NAMALWA (cell line): ENCODE measurements at places on chromosomes 2 and 18.
A peak's percentile ranks its signal among the peaks of the same experiment; 100 is the strongest.

DNA sequence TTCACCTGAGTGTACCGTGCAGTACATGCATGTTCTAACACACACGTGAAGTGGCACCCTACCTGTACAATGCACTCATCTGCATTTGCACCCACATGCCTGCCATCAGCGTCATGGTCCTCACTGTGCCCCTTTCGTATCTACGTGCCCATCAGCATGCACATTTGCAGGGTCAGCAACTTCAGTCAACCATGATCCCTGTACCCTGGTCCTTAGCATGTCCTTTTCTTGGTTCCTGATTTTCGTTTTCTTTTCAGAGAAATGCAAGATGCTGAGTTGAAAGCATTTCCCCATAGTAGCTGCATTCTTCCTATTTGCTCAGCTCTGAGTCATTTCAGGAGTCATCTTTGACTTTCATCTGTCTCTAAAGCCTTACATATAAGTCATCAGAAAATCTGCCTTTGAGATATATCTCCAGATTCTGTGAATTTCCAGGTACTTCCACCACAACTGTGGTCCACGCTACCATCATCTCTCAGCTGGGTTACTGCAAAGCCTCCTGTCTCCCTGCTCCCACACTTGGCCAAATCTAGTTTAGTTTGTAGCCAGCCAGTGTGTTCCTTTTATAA lies 14.7 kb upstream of the PUM2 start:
- no peak for DNase-seq

GRCh38 chr2:53183581-53183980 lies 584.0 kb upstream of the CHAC2 start:
- no peak for DNase-seq

DNA sequence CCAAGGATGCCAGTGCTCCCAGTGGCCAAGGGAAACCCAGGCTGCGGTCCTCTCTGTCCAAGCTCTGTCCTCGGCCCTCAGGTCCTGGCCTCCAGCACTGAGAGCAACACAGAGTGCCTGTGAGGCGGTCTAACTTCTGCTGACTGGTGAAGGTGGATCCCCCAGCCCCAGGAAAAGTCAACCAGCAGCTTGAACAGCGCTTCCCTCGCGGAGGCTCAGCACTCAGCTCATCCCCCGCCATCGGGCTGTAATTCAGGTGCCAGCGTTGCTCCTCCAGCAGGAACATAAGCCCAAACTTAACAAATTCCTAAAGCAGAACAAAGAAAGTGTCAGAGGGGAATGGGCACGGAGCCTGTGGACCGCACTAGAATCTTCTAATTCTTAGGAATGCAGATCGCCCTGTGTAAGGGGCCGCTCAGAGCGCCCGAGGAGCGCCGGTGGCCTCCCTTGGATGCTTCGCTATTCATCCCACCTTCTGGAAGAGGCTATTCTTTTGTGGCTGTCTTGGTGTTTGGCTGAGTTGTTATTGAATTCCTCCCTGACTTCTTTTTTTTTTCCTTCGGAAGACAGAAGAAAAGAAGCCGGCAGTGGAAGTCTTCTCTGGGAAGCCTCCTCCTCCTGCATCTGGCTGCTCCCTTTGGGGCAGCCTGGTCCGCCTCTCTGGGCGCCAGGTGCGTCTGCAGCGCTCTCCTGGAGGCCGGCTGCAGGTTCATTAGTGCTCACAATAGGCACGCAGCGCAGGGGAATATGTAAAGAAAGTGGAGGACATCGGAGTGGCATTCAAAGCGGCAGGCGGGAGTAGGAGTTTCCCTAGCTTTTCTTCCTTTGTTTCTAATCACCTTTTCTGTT lies 905.6 kb downstream of the TSN start:
- DNase-seq: no peak

DNA sequence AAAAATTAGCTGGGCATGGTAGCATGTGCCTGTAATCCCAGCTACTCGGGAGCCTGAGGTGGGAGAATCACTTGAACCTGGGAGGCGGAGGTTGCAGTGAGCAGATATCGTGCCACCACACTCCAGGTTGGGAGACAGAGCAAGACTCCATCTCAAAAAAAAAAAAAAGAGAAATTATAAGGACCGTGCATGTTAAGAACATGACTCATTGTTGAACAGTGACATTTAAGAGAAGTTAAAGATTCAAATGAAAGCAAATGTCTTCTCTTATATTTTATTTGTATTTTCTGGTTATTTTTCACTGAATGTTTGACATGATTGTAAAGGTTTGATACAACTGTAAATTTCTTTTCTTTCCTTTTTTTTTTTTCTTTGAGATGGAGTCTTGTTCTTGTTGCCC lies 69.6 kb downstream of the APLF start:
- no peak for DNase-seq

DNA sequence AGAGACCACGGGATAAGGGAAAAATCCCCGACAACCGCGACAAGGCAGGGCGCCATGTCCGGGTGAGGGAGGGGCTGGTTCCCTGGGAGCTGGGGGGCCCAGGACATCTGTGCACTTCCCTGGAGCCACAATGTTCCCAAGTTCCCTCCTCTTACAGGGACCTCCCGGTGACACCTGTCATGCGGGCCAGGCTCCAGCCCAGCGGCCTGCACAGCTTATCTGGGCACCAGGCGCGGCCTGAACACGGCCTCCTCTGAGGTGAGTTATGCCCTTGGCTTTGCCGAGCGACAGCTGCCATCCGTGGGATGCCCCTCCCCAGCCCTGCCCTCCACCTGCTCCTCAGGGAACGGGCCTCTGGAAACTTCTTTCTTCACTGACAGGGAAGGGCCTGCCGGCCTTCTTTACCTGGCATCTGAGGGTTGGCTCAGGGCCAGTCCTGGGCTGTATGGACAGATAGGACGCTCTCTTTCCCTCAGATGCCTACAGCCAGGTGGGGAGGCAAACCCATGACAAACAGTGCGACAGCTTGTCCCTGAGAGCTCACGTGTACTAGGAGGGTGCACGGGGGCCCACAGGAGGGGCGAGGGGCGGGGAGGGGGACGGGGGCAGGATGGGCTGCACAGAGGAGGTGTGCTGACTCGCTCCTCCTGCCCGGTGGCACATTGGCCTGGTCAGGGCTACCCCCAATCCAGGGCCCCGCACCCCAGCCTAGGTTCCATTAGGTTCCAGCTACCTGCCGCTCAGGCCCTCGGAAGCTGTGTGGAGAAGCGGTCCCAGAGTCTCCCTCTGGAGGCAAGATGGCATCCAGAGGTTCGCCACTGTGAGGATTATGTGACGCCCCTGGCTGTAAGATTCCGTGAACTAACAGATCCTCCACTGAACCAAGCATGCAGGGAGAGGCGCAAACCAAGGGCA lies 34.9 kb upstream of the HPCAL1 start:
- no peak for DNase-seq

DNA sequence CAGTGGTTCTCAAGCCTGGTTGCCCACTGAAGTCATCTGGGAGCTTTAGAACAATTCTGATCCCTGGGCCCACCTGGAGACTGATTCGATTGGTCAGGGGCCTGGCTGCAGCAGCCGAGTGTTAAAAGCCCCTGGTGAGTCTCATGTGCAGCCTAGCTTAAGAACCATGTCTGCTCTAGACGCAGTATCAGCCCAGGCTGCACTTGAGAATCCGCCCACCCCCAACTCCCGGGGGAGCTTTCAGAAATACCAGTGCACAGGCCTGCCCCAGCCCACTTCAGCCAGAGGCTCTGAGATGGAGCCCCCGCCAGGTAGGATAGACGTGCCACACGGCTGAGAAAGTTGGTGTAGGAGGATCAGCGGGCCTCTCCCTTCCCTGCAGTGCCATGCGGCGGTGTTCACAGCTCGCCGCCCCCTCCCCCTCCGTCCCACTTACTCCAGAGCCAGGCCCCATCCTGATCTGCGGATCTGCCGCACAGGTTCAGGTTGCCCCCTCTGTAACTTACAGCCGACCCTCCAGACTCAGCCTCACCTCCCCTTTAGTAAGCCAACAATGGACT lies 209.0 kb upstream of the RAB12 start:
- DNase-seq: no peak

- DNase-seq: no peak
Measured at GRCh38 chr2:210839450-210839849, 283.1 kb downstream of the CPS1 start.

- DNase-seq: no peak
Measured at GRCh38 chr2:128797533-128797932, 478.9 kb upstream of the HS6ST1 start.

- DNase-seq: peak; percentile 46
Measured at GRCh38 chr18:33751613-33752221, 173.7 kb downstream of the ASXL3 start.

- no peak for DNase-seq
Measured at GRCh38 chr2:162914161-162914560, 75.6 kb upstream of the KCNH7 start.

- DNase-seq: no peak
Measured at GRCh38 chr2:172009823-172010222, 10.1 kb downstream of the METAP1D start.

GRCh38 chr2:113920996-113921395 lies 31.1 kb downstream of the ACTR3 start:
- no peak for DNase-seq
